Vagina (tissue), 2 donors: ENCODE measurements at places on chromosomes 5 and 9.

- DNase-seq: no peak
Observed at GRCh38 chr9:20480249-20480648, 142.1 kb downstream of the MLLT3 start.

- DNase-seq: no peak
Observed at GRCh38 chr5:124677374-124678351, 68.8 kb downstream of the ZNF608 start.

DNA sequence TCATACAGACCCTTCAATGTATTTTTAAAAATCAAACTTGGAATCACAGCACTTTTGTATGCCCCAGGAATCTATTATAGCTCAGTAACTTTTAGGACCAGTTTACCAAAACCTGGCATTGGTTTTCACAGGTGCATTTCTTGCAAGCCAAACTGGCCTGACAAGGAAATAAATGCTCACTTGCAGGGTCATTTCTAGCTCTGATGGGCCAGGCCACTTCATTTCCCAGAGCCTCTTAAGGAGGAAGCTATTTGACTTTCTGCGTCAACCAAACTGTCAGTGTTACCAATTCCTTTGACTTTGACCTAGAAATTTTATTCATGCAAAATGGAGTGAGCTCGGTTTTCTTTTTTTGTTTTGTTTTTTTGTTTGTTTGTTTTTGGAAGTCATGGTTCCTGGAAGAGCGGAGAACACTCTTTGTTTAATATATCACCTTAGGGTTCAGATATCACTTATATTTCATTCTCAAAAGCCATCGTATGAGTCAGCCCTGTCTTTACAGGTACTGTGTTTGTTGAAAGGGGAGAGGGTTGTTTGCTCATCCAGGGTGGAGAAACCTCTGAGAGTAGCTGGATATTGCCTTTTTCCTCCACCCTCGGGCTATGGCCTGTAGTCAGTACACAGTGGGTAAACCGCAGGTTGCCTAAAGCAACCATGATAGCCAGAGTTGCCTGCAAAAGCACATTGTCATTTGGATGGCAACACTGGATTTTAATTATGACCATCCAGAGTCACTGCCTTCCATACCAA, 58.9 kb downstream of the GNA14 start:
- DNase-seq: no peak

DNA sequence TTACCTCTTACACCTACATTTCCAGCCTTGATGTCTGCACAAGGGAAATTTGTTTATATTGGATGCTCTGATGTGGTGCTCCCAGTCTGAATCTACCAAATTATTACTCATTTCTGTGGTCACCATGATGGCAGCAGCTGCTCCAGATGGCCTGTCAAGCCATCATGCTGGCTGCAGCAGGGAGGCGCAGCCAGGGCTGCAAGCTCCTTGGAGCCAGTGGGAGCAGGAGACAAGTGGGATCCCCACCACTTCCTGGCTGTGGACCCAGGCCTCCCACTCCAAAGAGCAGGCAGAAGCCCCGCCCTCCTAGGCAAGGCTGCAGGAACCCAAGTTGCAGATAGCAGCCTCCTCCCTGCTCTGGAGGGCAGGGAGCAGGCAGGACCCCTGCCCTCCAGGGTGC, 241.1 kb upstream of the ATP10B start:
- DNase-seq: no peak

DNA sequence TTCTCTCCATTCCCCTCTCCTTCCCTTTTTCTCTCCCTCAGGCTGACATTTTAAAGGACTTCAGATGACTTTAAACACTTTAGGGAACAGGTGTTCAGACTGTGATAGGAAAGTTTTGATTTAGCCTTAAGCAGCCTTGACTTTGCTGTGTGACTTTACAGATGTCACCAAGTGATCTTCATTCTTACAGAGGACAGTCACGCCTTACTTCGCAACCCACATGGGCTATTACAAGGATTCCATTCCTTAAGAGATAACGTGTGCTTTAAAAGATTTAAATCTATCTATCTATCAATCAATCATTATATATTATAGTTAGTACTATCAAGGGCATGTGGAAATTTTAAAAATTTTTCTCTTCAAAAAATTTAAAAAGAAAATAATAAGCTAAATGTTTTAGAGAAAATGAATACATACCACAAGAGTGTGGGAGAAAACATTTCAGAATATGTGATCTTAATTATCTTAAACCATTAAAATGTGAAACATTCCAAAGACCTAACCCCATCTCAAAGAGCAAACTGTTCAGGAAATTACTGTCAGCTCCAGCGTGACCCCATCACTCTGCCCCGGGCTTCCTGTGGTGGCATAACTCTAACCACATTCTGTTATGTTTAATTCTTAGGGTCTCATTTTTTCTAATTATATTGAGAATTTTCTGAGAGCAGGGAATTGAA, 530.5 kb downstream of the SEMA5A start:
- DNase-seq: no peak

GRCh38 chr5:146428658-146429057, 18.5 kb upstream of the TCERG1 start:
- DNase-seq: no peak

DNA sequence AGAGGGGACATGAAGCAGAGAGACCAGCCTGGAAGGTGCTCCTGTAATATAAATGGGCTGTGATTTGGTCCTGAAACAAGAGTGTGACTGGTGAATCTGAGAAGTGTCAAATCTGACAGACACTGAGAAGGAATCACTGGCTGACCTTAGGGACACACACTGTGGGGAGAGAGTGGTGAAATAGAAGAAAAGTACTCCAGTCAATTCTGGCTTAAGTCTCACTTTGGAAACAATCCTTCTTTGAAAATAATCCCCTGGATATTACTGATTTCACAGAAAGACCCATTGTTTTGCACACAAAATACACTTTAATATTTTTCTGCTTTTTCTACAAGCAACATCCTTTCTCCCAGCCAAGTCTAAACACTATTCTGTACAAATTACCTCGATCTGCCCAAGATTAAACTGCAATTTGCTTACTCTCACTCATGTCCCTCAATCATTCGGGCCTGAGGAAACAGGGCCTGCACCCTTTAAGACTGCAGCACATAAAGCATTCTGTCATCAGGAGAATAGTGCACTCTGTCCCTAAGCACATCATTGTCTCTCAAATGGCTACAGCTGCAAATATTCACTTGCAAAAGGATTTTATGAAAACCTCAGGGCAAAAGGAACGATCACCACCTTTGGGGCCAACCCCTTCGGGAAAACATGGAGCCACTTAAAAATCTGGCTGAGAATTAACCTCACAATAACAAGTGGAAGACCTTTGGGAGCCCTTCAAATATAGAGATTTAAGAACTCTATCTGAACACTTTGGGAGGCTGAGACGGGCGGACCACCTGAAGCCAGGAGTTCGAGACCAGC, 68.6 kb downstream of the MAPKAP1 start:
- no peak for DNase-seq

GRCh38 chr5:148386041-148386440, 2.3 kb downstream of the FBXO38 start:
- DNase-seq: no peak

- no peak for DNase-seq
Observed at GRCh38 chr5:100787648-100788047, 115.4 kb downstream of the ST8SIA4 start.

- no peak for DNase-seq
Observed at GRCh38 chr5:80977764-80978163, 17.6 kb downstream of the RASGRF2 start.

GRCh38 chr9:125529589-125530515, 177.2 kb downstream of the MAPKAP1 start:
- no peak for DNase-seq
